GM04503 (cell line): ENCODE measurements at places on chromosomes 5 and 9.
A peak's percentile ranks its signal among the peaks of the same experiment; 100 is the strongest.

DNA sequence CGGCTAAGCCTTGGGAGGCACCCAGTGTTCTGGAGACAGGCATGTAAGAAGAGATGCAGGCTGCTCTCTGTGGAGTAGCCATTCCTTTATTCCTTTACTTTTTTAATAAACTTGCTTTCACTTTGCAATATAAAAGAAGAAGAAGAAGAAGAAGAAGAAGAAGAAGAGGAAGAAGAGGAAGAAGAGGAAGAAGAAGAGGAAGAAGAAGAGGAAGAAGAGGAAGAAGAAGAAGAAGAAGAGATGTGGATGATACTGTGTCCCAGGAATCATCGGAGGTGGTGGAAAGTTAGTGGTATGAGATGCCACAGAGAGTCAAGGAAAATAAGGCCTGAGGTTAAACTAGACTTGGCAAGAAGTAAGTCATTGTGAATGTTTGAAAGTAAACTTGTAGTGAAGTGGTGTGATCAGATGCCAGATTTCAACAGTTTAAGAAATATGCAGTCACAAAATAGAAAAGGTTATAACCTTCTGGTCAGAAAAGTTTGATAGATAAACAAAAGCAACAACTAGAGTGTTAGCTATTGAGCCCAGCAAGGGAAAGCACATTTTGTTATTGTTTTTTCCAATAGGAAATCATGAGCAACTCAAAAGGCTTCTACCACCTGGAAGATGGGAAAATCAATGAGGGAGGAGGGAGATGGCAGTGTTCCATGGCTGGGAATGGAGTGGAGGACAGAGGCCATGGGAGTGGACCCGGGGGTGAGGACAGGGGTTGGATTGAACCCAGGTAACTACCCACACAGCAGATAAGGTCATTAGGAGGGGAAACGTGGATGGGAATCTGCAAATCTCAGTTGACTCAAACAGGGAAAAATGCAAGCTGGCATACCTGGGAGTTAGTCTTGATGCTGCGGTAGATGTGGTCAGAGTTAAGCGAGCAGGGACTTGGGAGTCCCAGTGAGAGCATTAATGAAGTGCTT lies 16.8 kb downstream of the AOPEP start:
- DNase-seq: peak; percentile 13

- DNase-seq: no peak
Observed at GRCh38 chr9:138025908-138026307, 148.3 kb downstream of the CACNA1B start.

- DNase-seq: no peak
Observed at GRCh38 chr5:177405805-177406204, 3.6 kb downstream of the F12 start.

DNA sequence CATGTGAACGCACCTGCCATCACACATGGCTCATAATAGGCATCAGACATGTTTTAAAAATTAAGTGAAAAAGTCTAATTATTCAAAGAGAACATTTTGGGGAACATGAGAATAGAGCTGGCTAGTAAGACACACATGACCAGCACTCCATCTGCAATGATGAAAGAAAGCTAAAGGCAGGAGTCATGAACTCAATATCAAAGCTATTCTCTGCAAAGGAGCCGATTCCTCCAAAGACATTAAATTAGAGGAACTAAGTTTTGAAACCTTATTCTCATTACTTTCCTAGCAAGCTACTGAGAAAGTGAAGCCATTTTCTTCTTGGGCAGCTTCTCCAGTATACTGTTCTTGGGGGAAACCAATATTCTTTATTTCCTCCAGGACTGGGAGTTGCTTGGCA lies 172.0 kb downstream of the CRB2 start:
- DNase-seq: no peak

GRCh38 chr5:79521156-79521555 lies 7.2 kb upstream of the HOMER1 start:
- DNase-seq: no peak

DNA sequence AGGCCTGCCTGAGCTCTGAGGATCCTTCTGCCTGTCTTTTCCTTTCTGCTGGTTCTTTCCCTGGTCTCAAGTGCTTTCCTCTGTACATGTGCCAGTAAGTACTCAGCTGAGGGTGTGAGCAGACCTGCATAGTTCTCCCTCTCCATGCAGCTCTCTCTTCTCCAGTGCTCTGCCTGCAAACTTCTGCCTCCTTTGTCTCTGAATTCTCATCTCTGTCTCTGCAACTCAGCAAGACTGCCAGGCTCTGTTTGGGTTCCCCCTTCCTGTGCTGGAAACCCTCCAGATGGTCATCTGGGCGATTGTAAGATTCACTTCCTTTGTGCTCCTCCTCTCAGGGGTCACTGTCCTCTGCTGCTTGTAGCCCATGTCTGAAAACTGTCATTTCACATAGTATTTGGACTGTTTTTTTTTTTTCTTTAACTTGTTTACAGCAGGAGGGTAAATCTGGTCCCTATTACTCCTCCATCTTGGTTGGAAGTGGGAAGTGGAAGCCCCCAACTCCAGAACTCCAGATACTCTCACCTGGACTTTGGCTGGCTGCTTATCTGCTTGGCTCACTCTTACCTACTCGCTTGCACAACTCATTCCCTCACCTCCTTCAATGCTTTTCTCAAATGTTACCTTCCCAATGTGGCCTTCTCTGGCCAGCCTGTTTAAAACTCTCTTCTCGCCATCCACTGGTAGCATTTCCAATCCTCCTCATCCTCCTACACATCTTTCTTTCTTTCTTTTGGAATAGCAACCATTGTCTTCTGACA lies 175.3 kb upstream of the TBC1D2 start:
- no peak for DNase-seq

DNA sequence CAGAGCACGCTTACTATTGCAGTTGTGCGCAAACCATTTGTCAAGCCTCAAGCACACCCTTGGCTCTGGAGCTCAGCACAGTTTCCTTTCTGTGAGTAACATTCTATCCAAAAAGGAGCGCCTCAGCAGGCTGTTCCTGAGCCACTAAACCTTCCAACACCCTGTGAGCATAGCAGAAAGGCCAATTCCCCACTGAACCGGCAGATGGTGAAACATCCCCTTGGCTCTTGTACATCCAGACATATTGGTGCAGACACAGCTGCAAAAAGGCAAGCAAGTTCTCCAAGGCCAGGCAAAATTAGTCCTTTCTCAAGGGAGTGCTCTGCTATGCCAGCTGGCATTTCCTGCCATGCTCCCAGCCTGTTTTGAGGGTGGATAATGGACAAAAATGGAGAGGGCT lies 44.1 kb upstream of the CEMIP2 start:
- DNase-seq: no peak

- no peak for DNase-seq
Observed at GRCh38 chr9:90464978-90465377, 177.6 kb downstream of the DIRAS2 start.

GRCh38 chr5:15367489-15367888 lies 132.5 kb upstream of the FBXL7 start:
- DNase-seq: no peak

DNA sequence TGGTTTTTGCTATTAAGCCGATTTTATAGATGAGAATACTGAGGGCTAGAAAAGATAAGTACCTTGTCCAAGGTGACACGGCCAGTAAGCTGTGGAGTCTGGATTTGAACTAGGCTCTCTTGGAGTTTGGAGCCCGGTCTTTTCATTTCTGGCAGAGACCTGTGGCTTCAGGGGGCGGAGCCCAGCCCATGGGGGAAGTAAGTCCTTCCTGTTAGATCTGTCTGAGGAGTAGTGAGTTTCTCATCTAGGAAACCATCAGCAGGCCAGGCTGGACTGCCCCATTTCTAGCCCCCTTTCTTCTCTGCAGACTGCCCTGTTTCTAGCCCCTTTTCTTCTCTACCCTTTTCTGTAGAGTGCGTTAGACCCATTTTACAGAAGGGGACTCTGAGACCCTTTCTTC lies 521 bp upstream of the PTGS1 start:
- DNase-seq: no peak

- DNase-seq: no peak
Observed at GRCh38 chr9:99437145-99437544, 215.1 kb downstream of the SEC61B start.

DNA sequence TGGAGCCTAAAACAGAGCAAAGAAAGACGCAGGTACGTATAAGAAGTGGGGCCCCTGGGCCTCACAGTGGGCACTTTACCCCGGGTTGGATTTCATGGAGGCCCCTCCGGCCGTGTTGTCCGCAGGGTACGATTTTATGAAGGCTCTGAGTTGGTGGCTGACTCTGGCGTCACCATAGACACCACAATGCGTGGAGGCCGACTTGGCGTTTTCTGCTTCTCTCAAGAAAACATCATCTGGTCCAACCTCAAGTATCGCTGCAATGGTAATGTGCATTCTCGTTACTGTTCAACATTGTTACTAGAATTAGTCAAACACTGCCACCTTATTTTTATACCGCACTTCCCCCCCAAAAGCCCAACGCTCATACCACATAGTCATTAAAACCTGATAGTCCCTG lies 47.1 kb downstream of the THBS4 start:
- DNase-seq: no peak

DNA sequence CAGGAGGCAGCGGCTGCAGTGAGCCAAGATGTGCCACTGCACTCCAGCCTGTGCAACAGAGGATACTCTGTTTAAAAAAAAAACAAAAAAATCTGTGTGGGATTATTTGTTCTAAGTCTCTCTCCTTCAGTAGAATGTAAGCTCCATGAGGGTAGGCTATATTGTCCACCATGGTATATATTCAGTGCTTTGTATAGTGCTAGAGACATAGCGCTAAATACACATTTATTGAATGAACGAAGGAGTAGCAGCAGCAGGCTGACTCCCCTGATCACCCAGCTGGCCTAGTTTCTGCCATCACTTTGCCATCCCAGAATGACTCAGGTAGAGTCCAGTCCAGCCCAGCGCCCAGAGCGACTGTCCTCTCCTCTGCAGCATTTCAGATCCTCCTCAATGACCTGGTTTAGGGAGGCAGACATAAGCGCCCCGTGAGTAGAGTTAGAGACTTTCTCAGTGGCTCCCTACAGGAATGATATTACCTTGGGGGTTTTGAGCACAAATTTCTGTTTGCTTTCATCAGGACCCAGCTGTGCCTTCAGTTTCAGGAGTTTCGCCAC lies 716 bp downstream of the HARS1 start:
- no peak for DNase-seq

- peak; percentile 88 for DNase-seq
Observed at GRCh38 chr9:127698985-127699670, 7.7 kb upstream of the CFAP157 start.

DNA sequence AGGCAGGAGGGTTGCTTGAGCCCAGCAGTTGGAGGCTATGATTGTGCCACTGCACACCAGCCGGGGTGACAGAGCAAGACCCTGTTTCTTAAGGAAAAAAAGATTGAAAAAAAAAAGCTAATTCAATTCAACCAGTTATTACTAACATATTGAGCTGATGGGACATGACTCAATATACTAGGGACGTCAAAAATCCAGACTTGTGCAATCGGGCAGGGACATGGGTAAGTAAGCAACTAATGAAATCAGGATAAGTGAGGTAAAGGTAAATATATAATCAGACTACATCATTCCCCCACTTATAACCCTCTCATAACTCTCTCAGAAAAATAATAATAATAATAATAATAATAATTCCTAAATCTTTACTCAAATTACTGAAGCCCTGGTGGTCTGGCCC lies 975 bp upstream of the HAVCR1 start:
- no peak for DNase-seq

DNA sequence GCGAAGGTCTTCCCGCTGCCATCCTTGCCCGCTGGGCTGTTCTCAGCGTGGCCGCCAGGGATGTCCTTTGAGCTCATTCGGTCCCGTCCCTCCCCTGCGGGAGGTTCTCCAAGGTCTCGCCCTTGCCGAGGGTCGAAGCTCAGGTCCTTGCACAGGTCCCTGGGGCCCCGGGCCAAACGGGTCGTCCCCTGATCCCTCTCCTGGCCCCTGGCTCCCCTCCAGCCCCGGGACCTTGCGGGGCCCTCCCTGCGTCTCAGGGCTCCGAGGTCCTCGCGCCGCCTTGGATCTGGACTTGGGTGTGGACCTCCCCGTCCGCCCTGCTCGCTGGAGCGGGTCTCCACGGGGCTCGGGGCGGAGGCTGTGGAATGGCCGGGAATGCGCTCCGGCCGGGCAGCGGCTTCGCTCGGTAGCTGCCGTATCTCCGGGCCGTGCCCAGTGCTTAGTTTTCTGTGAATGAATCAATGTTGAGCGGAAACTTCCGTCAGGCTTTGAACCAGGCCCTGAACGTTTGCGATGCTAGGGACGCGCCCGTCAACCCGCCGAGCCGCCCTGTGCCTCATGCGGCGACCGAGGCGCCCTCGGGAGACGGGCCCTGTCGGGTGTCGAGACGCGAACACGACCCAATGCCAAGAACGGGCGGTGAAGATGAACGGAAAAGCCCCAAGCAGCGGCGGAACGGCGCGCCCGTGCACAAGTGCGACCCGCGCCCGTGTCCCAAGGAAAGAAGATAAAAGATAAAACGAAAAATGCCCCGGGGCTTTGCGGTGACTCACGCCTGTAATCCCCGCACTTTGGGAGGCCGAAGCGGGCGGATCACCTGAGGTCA lies 780 bp downstream of the RNU6ATAC start:
- DNase-seq: no peak

DNA sequence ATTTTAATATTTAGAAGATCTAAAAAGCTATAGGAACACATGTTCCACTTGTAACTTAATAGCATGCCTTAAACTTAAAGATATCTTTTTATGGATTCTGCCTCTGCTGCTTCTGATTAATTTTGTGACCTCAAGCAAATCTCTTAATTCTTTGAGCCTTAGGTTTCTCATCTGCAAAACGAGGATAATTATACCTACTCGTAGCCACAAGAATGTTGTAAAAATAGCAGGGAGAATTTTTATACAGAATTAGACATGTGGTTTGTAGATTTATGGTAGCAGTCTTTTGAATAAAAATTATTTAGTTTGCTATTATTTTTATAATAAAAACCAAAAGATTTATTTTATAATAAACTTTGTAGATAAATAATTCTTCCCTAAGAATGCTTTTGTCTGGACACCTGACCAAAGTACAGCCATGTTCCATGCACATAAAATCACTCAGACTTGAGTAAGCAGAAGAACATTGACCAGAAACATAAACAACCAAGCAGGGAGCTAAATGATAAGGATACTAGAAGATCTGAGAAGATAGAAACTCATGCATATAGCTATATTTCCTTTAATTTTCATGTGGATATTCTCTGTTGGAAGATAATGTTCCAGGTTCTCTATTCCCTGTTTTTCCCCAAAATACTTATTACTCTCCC lies 18.5 kb downstream of the C9orf85 start:
- DNase-seq: peak; percentile 50

GRCh38 chr5:76351577-76351976 lies 51.5 kb upstream of the IQGAP2 start:
- no peak for DNase-seq

DNA sequence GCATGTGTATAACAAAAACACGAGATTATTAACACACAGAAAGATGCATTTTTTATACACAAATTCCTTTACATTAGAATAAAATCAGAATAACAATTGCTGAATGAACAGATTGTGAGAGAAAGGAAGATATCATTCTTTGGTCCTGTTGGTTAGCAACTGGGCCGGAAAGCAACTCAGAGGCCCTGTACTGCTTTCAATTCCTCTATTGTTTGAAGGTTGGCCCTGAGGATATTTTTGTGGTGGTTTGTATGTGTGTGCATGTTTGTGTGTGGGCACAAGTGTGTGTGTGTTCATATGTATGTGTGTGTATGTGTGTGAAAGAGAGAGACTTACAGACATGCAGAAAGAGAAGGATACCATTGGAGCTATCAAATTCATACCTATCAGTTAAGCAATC lies 356.8 kb upstream of the DMAC1 start:
- DNase-seq: no peak

- peak; percentile 75 for DNase-seq
Observed at GRCh38 chr5:125311743-125312142, 565.3 kb upstream of the ZNF608 start.
